ENCODE measurements at places on chromosomes 1 and 21.

DNA sequence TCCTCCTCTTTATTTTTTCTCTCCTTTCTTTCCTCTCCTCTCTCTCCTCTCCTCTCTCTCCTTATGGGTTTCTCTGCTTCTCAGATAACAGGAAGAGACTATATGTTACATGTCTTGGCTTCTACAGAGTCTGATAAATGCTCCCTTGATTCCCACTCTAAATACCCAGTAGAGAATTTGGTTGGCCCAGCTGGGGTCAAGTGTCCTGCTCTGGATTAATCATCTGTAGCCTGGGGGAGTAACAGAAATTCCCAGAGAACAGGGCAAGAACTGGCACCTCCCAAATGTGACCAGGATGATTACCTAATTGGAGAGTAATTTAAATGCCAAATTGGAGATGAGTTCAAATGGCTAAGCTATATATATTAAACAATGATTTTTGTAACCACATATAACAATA lies 146.1 kb upstream of the LMO4 start:
- no peak for DNase-seq

DNA sequence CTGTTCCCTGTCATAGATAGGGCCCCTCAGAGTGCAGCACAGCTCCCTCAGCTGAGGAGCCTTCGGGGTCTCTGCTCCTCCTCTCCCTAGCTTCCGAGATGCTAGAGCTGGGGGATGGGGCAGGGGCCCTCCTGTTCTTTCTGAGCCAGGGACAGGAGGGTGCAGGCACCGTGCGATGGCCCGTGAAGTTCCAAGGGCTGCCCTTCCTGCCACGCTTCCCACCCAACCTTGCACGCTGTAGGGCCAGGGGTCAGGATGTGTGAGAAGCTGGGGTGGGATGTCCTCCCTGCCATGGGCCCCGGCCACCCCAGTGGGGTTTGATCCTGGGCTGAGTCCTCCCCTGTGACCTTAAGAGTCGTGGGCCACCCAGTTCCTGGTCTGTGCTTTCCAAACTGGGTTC lies 240.7 kb upstream of the C1orf174 start:
- DNase-seq = no peak

- no peak for DNase-seq
Observed at GRCh38 chr1:231550448-231550781, 21.9 kb downstream of the TSNAX start.

DNA sequence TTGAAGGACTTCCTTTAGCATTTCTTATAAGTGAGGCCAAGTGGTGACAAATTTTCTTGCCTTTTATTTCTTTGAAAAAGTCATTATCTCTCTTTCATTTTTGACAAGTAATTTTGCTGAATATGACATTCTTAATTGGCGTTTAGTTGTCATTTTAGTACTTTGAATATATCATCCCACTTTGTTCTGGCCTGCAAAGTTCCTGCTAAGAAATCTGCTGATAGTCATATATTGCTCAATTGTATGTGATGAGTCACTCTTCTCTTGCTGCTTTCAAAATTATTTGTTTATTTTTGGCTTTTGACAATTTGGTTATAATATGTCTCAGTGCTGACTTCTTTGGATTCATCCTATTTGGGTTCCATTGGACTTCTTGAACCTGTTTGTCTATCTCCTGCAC lies 312.6 kb downstream of the DUSP10 start:
- DNase-seq = no peak

DNA sequence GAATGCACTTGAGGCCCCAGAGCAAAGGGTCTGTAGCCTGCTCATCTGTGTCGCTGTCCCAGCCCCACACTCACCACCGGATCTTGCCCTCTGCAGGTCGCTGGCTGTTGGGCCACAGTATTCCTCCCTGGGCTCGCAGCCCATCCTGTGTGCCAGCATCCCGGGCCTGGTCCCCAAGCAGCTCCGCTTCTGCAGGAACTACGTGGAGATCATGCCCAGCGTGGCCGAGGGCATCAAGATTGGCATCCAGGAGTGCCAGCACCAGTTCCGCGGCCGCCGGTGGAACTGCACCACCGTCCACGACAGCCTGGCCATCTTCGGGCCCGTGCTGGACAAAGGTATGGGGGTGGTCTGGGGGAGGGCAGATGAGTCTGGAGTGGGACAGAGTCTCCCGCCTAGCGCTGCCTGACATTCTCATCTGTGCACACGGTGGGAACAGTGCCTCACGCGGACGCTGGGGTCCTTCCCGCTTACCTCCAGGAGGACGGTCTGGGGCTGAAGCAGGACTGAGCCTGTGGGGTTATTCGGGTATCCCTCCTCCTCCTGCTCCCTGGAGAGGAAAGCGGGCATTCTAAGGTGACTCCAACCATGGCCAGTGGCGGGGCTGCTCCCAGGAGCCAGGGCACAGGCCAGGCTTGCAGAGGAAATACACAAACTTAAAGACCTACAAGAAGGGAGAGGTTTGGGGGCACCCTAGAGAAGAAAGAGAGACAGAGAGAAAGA lies 15.9 kb downstream of the WNT3A start:
- DNase-seq = no peak

GRCh38 chr1:209926045-209926444 lies 12.0 kb upstream of the SYT14 start:
- DNase-seq = no peak

DNA sequence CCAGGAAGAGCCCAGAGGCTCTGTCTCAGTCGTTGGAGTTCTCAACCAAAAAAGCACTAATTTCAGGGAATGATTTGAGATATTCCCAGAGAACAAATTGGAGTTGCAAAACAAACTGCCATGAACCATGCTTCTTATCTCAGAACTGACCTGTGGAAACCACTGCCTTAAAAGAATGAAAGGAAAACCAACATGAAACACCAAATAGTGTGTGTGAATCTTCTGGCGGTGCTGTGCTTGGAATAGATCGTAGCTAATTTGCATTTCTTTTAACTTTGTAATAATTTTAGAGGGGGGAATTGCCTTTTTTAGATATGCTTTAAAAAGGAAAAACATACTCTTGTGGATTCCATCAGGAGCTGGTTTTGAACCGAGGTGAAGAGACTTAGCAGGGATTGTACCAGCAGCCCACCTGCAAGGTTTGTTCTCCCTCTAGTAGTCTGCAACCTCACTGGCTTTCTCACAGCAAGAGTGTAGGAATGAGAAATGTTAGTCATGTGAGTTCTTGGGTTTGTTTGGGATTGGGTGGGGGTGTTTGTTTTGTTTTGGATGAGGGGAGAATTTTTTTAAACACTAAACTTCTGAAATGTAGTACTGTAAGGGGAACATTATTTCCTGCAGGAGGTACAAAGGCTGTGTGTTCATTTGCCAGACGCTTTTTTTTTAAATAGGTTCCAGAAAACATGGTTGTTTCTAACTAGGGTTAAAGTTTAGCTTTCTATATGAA lies 45.7 kb upstream of the ANGPTL1 start:
- DNase-seq = no peak

DNA sequence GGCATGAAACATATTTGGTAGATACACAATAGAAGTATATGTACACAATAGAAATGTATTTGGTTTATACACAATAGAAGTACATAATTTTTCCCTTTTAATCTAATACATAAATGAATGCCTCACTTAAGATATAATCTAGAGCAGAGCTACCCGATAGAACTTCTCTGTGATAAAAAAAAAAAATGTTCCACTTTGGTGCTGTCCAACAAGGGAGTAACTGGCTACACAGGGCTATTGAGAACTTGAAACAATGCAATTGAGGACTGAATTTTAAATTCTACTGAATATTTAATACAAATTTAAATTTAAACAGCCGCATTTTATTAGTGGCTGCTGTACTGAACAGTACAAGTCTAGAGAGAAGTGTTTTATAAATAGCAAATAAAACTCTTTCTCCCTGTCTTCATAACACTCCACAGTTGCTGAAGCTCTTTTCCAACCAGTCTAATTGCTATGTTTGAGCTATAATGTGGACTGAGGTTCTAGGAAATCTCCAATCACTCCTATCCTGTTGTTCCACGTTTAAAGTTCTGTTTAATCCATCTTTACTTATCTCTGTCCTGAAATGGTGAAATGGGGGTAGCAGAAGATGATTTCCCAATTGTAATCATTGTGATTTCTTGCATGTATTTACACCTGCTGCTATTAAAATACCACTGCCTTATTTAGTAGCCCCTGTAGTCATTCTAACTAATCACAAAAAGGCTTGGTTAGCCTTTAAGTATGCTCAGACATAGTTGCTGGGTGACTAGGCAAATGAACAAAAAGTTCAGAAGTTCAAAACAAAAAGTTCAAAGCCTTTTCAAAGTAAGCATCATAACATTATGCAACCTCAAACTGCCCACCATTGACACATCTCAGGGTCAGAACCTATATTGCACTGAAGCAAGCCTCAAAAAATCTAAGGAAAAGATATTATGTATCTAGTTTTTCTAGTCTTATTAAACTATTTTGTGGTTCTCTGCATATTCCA lies 192.3 kb upstream of the C1orf87 start:
- no peak for DNase-seq

DNA sequence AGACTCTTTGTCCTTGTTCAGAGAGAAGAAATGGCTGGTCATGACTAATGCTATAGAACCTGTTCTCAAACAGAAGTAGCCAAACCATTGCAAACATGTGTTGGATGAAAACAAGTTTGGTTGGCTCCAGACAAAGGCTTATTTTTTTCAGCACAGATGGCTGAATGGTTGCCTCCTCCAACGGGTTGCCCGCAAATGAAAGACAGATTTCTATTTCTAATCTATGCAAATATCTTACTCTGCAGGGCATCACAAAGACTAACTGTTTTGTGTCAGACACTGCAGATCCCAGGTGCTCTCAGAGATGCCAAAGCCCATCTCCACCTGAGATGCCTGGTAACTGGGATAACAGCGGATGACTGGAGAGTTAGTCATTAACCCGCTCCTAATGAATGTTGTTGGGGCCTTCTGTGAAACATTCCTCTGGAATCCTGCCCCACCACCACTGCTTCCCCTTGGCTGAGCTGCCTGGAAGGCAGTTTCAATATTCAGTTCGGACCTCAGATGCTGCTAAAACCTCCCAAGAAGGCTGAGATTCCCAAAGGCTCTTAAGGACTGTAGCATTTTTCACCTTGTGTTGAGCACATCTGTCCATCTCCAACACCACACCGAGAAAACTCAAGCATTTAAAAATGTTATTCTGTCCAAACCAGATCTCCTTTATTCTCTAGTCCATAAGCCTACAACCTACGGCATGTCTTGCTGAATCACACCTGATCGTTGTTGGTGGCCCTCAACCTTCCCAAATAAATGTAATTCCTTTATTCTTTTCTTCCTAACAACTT lies 104.4 kb downstream of the PTPN14 start:
- no peak for DNase-seq

DNA sequence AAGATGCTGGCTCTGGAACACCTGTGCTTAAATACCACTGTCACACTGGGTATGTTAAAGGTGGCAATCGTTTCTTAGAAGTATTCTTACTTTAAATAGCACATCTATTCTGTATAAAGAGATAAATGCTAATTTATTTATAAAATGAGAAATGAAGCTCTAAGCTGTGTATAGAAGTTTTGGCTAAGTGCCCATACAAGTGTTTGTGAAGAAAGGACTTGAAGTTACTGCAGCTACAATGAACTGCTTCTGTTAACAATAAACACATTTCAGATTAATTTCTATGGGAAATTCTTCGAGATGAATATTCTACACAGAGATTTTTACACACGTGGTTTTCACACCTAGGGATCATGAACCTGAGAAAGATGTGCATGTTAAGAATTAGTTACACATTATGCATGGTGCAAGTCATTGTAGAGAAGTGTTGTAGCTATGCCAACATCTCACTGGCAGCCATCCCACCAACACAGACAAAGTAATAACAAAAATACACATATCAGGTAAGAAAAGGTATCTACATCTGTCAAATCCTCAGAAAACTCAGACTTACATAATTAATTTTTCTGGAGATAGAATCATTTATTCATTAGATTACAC lies 16.2 kb downstream of the COL24A1 start:
- DNase-seq = no peak

DNA sequence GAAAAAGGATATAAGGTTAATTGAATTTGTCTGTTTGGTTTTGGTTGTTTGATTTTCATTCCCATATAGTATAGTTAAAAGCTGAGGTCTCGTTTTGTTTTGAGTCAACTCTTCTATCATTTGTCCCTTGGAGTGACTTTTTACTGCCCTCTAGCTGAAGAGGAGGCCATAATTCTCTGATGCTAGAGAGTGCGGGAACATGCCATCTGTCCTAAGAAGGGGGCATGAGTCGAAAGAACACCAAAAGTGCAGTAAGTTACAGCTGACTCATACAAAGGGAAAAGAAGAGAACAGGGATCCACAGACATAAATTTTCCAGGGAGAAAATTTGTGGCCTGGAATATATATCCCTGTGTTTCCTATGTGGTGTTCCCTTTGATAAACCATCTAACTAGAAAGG lies 4.1 kb downstream of the KRTAP21-3 start:
- DNase-seq = no peak

DNA sequence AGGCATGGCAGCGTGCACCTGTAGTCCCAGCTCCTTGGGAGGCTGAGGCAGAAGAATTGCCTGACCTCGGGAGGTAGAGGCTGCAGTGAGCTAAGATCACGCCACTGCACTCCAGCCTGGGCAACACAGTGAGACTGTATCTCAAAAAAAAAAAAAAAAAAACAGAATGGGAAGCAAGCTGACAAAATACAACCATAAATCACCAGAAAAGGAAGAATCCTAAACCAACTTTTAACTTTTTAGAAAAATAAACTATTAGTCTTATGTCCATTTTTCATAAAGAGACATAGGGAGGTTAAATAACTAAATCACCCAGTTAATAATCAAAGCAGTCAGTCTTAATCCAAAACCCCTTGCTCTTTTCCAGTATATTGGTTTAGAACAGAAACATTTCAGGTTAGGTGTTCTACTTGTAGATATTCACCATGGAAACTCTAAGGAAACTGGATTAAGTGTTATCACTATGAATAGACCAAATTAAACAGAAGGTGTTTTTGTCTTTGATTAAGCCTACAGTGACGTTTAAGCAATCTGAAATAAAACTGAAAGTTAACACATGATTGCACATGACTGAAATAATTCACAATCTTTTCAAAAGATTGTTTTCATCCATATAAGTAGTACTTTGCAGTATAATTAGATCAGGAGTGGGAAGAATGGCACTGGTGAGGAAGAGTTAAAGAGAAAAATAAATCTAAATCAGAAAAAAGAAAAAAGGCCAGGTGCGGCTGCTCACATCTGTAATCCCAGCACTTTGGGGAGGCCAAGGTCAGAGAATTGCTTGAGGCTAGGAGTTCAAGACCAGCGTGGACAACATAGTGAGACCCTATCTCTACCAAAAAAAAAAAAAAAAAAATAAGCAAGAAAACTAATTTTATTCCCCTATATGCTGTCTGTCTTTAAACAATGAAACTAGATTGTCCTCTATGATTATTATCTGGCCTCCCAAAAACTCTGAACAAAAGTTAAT lies 9.6 kb downstream of the CDC42BPA start:
- DNase-seq = no peak

DNA sequence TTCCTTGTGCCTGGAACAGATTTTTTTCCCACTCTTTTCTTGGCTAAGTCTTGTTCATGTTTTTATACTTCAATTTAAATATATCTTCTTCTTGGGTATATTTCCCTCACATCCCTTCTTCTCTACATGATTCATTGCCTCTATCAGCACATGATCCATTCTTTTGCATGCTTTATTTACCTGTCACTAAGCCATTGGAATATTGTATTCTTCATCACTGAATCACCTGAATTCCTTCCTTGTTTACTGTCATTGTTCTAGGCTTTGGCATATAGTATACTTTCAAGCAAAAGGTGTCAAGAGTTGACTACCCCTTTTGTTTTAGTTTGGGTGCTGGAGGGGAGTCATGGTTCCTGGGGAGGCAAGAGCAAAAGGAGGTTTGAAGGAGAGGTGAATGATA lies 464.5 kb upstream of the LRRC7 start:
- no peak for DNase-seq

All from activated CD8-positive, alpha-beta memory T cell treated with anti-CD3 and anti-CD28 coated beads for 24 hours (primary cell).